ENCODE measurements at places on chromosomes 12 and 14.

DNA sequence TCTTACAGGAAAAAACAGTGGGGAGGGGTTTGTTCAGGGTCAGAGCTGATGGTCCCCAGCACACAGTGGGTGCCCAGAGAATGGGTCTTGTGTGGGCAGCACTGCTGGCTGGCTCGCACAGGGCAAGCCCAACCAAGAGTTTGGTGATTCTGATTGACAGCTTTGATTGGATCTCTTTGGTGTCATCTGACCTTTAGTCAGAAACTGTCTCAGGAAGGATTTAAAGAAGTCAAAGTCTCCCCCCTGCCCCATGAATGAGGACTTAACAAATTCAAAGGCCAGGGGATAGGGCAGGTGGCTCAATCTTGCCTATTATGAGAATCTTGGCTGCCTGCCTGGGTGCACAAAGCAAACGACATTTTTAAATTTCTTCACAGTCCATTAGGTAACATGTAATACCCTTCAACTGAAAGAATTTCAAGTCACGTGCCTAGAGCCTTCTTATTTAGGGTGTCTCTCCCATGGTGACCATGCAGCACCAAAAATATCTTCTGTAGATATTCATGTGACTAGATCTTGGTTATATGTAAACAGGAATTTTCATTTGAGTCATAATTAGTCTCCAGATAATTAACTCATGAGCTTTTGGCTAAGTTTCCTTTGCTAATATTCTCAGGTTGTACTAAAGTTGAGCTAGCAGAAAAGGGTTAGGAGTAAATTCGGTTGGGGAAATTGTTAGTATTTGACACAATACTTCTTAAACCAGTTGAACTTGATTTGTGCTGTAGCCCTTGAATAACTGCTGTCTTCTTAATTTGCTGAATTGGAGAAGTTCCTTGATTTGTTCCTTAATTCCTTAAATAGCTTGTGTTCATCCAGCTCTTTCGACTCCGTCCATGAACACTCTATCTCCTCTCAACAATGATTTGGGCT lies 54.5 kb upstream of the HECTD1 start:
- DNase-seq: peak; percentile 78

- peak; percentile 89 for DNase-seq
These were observed 1.6 kb upstream of the DGKA start for GRCh38 chr12:55929306-55929791.

GRCh38 chr12:95002754-95003153 lies 743 bp downstream of the NDUFA12 start:
- no peak for DNase-seq

- peak; percentile 99 for DNase-seq
These were observed at the start of gene ZNF140 for GRCh38 chr12:133080368-133081158. ZNF140 (plus strand) TSS chr12:133080923; CDS start chr12:133081321, 398 bp downstream.

- DNase-seq: no peak
These were observed 91.8 kb upstream of the TMEM260 start for GRCh38 chr14:56487761-56488160.

DNA sequence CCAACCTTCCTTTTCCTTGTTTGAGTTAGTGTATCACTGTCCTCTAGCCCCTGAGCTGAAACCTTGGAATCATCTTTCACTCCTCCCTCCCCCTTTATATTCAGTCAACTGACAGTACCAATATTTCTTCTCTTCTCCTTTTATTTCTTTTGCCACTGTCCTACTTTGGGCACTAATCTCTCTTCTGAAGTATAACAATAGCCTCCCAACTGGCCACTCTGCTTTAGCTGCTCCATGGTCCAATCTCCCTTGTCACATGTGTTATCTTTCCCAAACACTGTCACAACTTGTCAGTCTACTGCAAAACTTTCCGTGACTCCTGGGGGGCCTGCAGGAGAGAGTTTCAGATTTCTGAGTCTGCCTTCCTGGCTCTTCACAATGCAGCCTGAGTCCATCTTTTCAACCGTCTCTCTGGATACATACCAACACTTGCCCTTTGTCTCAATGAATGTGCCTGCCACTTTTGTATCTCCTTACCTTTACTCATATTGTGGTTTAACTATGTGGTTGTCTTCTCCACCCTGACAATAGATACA lies 471.2 kb downstream of the DIO2 start:
- no peak for DNase-seq

GRCh38 chr12:16260206-16260605 lies 17.3 kb downstream of the SLC15A5 start:
- DNase-seq: no peak

GRCh38 chr12:49331380-49332222 lies 5.4 kb downstream of the C1QL4 start:
- peak; percentile 70 for DNase-seq

GRCh38 chr12:29510591-29511185 lies 13.2 kb upstream of the OVCH1 start:
- no peak for DNase-seq

DNA sequence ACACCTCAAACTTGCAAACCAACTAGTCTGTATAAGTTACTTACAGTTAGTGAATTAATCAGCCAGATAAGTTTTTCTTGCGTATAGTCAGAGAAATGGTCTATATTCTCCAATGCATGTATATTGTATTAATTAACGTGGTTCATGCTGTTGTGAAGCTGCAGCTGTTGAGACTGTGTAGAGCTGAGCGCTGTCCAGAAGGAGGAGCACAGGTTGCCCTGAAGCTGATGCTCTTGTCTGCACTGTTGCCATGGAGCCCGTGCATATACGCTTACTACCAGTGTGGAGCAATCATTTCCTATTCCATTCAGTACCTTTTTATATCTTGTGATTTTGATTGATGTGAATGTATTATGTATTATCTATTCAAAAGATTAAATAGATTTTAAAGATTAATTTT lies 74.3 kb upstream of the ARID2 start:
- peak; percentile 41 for DNase-seq

- peak; percentile 51 for DNase-seq
These were observed 1.1 kb downstream of the CD63 start for GRCh38 chr12:55727643-55728185.

DNA sequence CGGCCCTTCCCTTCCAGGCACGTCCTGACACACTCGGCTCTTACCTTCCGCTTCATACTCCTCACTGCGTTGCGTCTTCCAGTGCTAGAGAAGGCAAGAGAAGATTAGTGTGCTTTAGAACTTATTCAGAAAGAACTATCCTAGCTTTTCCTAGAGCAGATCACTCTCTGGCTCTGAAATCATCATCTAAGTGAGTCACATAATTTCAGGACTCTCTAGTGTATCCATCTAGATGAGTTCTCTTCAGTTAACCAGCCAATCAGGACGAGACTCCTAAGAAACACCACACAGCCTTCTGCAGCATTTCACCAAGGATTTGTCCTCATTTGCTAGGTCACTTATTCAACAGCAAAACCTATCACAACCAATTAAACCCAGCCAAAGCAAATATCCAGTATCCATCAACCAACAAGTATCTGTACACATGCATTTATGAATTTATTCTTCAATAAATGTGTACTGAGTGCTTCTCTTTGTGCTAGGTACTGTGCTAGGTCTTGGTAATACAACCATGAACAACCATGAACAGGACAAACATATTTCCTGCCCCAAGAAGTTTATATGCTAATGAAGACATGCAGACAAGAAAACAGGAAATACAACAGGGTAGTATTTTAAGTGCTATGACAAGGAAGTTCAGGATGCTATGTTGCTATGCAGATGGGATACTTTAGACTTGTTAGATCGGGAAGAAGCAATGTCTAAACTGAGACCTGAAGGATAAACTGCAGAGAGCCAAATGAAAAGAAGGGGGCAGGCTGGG lies 52.1 kb downstream of the NIN start:
- no peak for DNase-seq

DNA sequence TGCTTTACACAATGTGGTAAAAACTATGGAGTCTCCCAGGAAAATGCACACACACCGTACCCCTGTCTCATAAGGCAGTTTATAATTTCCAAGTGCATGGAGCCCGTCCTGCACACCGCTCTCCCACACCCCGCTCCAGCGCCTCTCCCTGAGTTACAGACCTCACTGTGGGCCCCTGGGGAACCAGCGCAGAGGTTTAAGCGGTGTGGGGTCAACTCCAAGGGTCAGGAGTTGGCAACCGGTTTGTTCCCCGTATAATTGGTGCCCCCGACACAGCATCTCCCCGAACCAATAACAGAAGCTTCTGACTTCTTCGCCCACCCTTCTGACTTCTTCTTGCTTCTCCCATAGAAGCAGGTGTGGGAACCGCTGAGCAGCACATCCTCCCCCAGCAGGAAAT lies 58.4 kb upstream of the DDX11 start:
- no peak for DNase-seq

DNA sequence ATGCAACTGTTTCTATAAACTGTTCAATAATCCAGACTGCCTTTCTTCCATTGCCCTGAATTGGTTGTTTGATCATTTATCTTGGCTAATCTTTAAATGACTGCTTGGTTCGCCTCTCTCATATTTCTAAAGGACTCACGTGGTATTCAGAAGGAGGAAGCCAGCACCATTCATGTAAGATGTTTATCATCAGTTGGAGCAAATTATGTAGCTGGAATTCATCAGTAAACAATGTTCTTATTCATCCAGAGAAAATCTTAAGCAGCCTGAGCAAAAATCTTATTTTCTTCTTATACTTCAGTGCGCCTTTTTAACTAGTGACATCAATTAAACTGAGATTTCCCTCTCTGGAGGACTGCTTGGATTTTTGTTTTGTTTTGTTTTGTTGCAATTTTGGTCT lies 538.7 kb upstream of the TMEM132C start:
- DNase-seq: no peak

- no peak for DNase-seq
These were observed 6.3 kb downstream of the NTN4 start for GRCh38 chr12:95784286-95784685.

DNA sequence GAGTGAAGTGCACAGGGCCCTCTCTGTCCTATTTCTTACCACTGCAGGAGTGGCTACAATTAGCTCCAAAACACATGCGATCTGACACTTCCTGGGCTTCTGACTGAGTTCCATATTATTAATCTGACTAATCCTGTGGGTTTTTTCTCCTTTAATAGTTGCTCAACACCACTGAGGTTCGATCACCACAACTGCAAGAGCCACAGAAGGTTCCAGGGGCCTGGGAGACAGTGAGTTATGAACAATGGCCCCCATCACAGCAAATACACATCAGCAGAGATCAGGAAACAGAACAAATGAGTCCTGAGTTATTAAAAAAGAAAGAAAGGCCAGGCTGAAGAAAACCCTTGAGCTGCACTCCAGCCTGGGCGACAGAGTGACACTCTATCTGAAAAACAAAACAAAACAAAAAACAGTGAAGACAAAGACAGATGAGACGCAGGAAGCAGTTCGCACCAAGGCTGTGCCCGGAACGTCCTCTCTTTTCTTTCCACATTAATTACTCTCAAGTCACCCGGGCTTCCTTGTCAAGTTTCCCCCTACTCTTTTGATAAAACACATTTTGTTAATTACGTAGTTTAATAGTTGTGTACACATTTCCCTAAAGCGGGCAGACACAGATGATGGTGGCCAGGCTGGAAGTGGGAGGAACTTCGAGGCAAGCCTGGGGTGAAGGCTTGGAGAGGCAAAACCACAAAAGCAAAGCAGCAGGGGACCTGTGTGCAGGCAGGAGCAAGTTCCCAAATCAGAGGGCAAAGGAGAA lies 42.7 kb downstream of the CDC42BPB start:
- peak; percentile 84 for DNase-seq
